ENCODE measurements at places on chromosomes 12 and 14.

DNA sequence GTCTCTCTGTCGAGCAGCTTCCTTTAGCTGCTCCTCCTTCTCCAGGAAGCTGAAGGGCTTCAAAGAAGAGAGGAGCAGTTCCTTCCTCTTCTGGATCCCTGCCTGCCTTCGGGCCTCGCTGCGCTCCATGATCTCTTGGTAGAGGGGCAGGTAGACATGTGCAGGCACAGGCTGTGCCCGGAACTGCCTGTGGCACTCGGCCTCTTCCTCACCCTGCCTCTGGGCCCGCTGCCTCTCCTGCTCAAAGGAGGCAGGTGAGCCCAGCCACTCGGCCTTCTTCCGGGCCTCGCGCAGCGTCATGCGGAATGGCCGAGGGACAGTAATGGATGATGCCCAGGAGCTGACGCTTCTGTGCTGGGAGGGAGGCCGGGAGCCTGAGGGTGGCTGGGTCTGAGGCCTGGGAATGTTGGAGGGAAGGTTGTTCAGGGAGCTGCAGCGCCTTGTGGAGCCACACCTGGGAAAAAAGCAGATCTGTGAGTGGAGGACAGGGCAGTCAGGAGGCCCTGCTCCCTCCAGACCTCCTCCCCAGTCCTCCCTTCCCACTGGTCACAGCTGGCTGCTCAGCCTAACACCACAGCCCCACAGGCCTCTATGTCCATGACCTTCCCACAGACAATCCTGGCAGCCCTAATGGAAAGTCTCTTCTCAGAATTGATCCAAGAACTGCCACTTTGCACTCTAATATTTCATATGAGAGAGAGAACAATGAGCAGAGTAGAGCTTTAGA is 5.3 kb downstream of the FAM161B start:
- no peak for DNase-seq
- H3K36me3 ChIP-seq, result peaks cover 14% of the 10 kb centered on the region
- H3K27me3 ChIP-seq, result no peaks in the 10 kb centered on the region
- peaks cover 2% of the 10 kb centered on the region for H3K4me1 ChIP-seq
- no peak overlapping the region for H3K4me3 ChIP-seq

- H3K4me1 ChIP-seq, result peaks cover 38% of the 10 kb centered on the region
- H3K27me3 ChIP-seq, result no peaks in the 10 kb centered on the region
- no peak overlapping the region for H3K4me3 ChIP-seq
- no peak for DNase-seq
- H3K36me3 ChIP-seq, result no peaks in the 10 kb centered on the region
- H3K27ac ChIP-seq, result no peak overlapping the region
Observed at GRCh38 chr12:131867891-131868675, 26.3 kb upstream of the ULK1 start.

- no peaks in the 10 kb centered on the region for H3K36me3 ChIP-seq
- H3K27ac ChIP-seq, result peak overlapping the region; percentile 100
- no peaks in the 10 kb centered on the region for H3K27me3 ChIP-seq
Observed at GRCh38 chr14:95524706-95525512, 8.5 kb upstream of the SYNE3 start.

- no peak overlapping the region for H3K27ac ChIP-seq
- no peak for DNase-seq
- no peaks in the 10 kb centered on the region for H3K4me1 ChIP-seq
- H3K36me3 ChIP-seq, result no peaks in the 10 kb centered on the region
- no peak overlapping the region for H3K4me3 ChIP-seq
Observed at GRCh38 chr12:59973515-59973914, 377.7 kb downstream of the SLC16A7 start.

- no peak for DNase-seq
- H3K27ac ChIP-seq, result peak overlapping the region; percentile 93
- H3K4me1 ChIP-seq, result peaks cover 34% of the 10 kb centered on the region
Observed at GRCh38 chr12:49260166-49260565, 4.7 kb upstream of the TUBA1C start.

- H3K36me3 ChIP-seq, result no peaks in the 10 kb centered on the region
- no peaks in the 10 kb centered on the region for H3K4me1 ChIP-seq
- no peak overlapping the region for H3K4me3 ChIP-seq
- H3K27me3 ChIP-seq, result no peaks in the 10 kb centered on the region
- H3K27ac ChIP-seq, result no peak overlapping the region
- DNase-seq, result no peak
Observed at GRCh38 chr12:65474831-65475230, 196.3 kb downstream of the MSRB3 start.

All from chondrocyte (in vitro differentiated cells).